ENCODE measurements at places on chromosomes 11 and 22. TPM values are rescaled to one million over a fixed set of nuclear protein-coding genes. Genes with fewer than 3 reads are reported as not detected.

- H3K4me1 ChIP-seq, result peaks cover 14% of the 10 kb centered on the region
- no peak overlapping the region for H3K4me3 ChIP-seq
- H3K27ac ChIP-seq, result no peak overlapping the region
- no peaks in the 10 kb centered on the region for H3K27me3 ChIP-seq
- peaks cover 7% of the 10 kb centered on the region for H3K36me3 ChIP-seq
These were observed 20.9 kb downstream of the ARHGAP1 start for GRCh38 chr11:46679241-46680163.

DNA sequence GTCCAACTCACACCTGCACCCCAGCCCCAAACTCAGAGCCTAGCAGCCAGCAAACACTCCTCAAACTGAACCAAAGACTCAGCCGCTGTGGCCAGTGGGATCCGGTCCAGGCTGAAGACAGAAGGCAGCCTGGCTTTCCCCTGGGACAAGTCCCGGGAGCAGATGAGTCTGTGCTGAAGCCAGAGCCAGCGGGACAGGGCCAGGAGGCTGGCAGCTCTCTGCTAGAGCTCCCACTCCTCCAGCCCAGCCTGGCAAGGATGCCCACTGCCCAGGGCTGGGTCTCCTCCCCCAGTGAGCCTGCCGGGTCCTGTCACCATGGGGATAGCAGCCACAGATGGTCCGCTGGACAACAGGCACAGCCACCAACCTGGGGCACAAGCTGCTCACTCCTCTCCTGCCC lies 42.9 kb upstream of the PRR5 start:
- H3K36me3 ChIP-seq, result no peaks in the 10 kb centered on the region
- H3K27me3 ChIP-seq, result peaks cover 16% of the 10 kb centered on the region
- H3K4me3 ChIP-seq, result no peak overlapping the region

DNA sequence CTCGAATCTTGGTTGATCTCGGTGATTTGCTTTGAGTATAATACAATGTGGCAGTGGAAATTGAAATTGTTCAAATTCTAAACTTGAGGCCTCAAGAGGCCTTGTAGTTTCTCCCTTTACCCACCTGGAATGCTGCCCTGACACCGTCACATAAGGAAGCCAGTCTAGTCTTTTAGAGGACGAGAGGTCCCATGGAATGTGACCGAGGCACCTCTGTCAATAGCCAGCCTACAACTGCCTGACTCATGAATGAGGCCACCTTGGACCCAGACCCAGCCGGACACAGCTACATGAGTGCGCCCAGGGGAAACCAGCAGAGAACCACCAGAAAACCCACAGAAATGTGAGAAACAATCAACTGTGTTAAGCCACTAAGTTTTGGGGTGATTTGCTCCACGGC lies 52.5 kb downstream of the RPL27A start:
- peaks cover 4% of the 10 kb centered on the region for H3K36me3 ChIP-seq
- H3K27me3 ChIP-seq, result no peaks in the 10 kb centered on the region
- no peak overlapping the region for H3K27ac ChIP-seq
- no peak overlapping the region for H3K4me3 ChIP-seq

- H3K4me1 ChIP-seq, result peaks cover 42% of the 10 kb centered on the region
- H3K36me3 ChIP-seq, result peaks cover 5% of the 10 kb centered on the region
- peak overlapping the region; percentile 78 for H3K27ac ChIP-seq
- H3K27me3 ChIP-seq, result no peaks in the 10 kb centered on the region
- no peak overlapping the region for H3K4me3 ChIP-seq
These were observed 58.9 kb downstream of the RPUSD4 start for GRCh38 chr11:126152586-126152985.

- no peak overlapping the region for H3K27ac ChIP-seq
- H3K36me3 ChIP-seq, result no peaks in the 10 kb centered on the region
- H3K4me3 ChIP-seq, result no peak overlapping the region
- peaks cover 6% of the 10 kb centered on the region for H3K4me1 ChIP-seq
These were observed 142.8 kb downstream of the ST3GAL4 start for GRCh38 chr11:126498281-126498680.

GRCh38 chr11:9787260-9787659 lies 123.4 kb downstream of the SWAP70 start:
- H3K4me3 ChIP-seq, result no peak overlapping the region
- H3K27ac ChIP-seq, result peak overlapping the region; percentile 25
- DNase-seq, result no peak
- no peaks in the 10 kb centered on the region for H3K4me1 ChIP-seq
- H3K27me3 ChIP-seq, result no peaks in the 10 kb centered on the region
- peaks cover 34% of the 10 kb centered on the region for H3K36me3 ChIP-seq

DNA sequence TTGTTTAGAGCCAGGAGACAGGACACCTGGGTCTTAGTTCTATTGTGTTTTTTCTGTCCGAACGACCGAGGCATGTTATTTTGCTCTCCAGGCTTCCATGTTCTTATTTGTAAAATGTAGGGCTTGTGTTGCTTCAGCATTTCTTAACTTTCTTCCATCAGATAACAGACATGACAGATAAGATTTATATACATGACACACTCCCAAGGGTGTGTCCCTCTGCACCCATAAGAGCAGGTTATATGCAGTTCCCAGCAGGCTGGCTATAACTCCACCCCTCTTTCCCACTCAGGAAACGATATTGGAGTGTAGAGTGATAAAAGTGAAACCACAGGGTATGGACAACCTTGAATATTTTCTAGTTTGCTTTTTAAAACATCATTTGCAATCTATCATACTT lies 65.8 kb downstream of the APIP start:
- no peak overlapping the region for H3K4me3 ChIP-seq
- no peaks in the 10 kb centered on the region for H3K27me3 ChIP-seq
- no peaks in the 10 kb centered on the region for H3K4me1 ChIP-seq
- peaks cover 43% of the 10 kb centered on the region for H3K36me3 ChIP-seq
- H3K27ac ChIP-seq, result no peak overlapping the region
- no peak for DNase-seq

The C11orf21 gene
- 0.25 TPM for total RNA-seq

GRCh38 chr11:112322173-112322790 lies 61.6 kb upstream of the PLET1 start:
- no peak for DNase-seq
- no peaks in the 10 kb centered on the region for H3K27me3 ChIP-seq
- H3K4me1 ChIP-seq, result peaks cover 49% of the 10 kb centered on the region
- H3K36me3 ChIP-seq, result peaks cover 3% of the 10 kb centered on the region
- no peak overlapping the region for H3K27ac ChIP-seq

DNA sequence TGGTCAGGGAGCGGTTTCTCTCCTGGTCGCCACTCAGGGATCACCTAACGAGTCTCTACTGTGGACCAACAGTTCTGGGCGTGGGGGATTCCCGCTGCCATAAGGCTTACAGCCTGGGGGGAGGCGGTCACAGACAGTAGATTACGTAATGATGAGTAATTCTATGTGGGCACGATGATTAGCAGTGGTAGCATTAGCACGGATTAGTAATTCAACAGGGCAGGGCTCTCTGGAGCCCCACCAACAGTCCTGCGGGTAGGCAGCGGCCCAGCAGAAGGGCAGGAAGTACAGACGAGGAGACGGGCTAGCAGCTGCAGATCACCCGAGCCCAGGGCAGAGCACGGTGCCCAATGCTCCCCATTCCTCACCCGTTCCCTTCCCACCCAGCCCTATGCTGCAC lies 3.6 kb downstream of the SHISAL1 start:
- no peak overlapping the region for H3K4me3 ChIP-seq
- H3K27ac ChIP-seq, result no peak overlapping the region
- no peaks in the 10 kb centered on the region for H3K4me1 ChIP-seq
- H3K36me3 ChIP-seq, result no peaks in the 10 kb centered on the region
- H3K27me3 ChIP-seq, result no peaks in the 10 kb centered on the region

- peaks cover 5% of the 10 kb centered on the region for H3K36me3 ChIP-seq
- no peak overlapping the region for H3K4me3 ChIP-seq
- no peaks in the 10 kb centered on the region for H3K27me3 ChIP-seq
- H3K4me1 ChIP-seq, result no peaks in the 10 kb centered on the region
These were observed 84.9 kb downstream of the DDIAS start for GRCh38 chr11:82986446-82986845.

DNA sequence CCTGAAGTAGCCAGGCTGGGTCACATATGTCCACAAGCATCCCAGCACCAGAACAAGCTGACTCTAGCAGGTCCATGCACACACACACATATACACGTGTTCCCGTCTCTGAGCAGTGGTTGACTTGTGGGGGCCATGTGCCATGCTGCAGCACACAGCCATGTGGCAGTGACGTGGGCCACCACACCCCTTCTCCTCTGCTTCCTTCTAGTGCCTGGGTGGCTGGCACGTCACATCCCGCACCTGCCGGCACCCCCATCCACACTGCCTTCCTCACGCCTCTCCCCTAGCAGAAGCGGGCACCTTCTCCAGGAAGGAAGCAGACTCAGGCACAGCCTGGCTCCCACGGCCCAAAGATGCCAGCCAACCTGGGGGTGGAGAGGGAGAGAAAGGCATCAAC lies 9.5 kb downstream of the SYT7 start:
- H3K36me3 ChIP-seq, result no peaks in the 10 kb centered on the region
- H3K4me3 ChIP-seq, result no peak overlapping the region
- DNase-seq, result no peak
- H3K4me1 ChIP-seq, result peaks cover 1% of the 10 kb centered on the region

DNA sequence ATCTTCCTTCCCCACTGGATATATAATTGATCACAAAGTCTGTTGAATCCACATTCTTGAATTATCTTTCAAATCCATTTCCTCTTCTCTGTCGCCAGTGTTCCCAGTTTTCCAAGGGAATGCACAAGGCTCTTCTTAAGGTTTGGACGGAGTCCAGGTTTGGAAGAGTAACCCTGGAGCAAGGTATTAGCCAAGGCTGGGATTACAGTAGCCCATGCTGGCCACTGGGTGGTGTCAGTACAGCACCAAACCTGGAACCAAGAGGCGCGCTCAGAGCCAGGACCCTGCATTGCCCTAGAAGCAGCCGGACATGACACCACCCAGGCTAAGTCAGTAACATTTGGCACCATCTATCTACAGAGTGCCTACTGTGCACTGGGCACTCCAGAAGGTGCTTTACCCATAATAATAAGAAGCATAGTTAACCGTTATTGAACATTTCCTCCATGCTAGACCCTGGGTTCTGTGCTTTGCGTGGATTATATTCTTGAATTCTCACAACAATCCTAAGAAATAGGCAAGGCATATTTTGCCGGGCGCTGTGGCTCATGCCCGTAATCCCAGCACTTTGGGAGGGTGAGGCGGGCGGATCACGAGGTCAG lies 48.0 kb upstream of the CLPB start:
- no peaks in the 10 kb centered on the region for H3K36me3 ChIP-seq
- peak; percentile 50 for DNase-seq
- no peaks in the 10 kb centered on the region for H3K4me1 ChIP-seq
- no peak overlapping the region for H3K27ac ChIP-seq
- H3K27me3 ChIP-seq, result no peaks in the 10 kb centered on the region
- no peak overlapping the region for H3K4me3 ChIP-seq

DNA sequence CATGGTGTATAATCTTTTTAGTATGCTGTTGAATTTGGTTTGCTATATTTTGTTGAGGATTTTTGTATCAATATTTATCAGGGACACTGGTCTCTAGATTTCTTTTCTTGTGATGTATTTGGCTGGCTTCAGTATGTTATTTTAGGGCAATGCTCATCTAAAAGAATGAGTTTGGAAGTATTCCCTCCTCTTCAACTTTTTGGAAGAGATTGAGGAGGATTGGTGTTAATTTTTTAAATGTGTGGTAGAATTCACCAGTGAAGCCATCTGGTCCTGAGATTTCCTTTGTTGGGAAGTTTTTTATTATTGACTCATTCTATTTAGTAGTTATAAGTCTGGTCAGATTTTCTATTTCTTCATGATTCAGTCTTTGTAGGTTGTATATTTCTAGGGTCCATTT lies 22.1 kb upstream of the SPATA19 start:
- DNase-seq, result no peak
- H3K4me1 ChIP-seq, result no peaks in the 10 kb centered on the region
- no peaks in the 10 kb centered on the region for H3K36me3 ChIP-seq
- no peak overlapping the region for H3K27ac ChIP-seq
- no peak overlapping the region for H3K4me3 ChIP-seq
- peaks cover 13% of the 10 kb centered on the region for H3K27me3 ChIP-seq

DNA sequence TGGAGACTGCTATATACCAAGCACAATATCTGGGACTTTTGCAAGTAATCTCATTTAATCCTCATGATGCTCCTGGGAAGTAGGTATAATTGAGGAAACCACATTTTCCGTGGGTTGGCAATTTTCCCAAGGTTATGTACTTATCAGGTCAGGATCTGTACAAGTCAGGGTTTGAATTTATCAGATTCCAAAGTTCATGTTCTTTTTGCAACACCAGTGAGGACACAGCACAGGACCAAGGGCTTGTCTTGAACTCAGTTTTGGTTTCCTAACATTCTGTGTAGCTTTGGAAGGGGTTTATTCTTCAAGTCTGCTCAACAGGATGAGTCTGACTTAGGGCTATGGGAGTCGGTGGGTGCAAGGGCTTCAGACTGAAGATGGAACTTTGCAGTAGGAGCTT lies 30.4 kb downstream of the INSC start:
- H3K4me3 ChIP-seq, result no peak overlapping the region
- DNase-seq, result no peak
- H3K36me3 ChIP-seq, result no peaks in the 10 kb centered on the region
- peaks cover 28% of the 10 kb centered on the region for H3K27me3 ChIP-seq

- DNase-seq, result no peak
- peaks cover 83% of the 10 kb centered on the region for H3K27me3 ChIP-seq
- peaks cover 5% of the 10 kb centered on the region for H3K4me1 ChIP-seq
- H3K27ac ChIP-seq, result no peak overlapping the region
- no peak overlapping the region for H3K4me3 ChIP-seq
- no peaks in the 10 kb centered on the region for H3K36me3 ChIP-seq
These were observed 11.2 kb downstream of the RTN4RL2 start for GRCh38 chr11:57471496-57471895.

DNA sequence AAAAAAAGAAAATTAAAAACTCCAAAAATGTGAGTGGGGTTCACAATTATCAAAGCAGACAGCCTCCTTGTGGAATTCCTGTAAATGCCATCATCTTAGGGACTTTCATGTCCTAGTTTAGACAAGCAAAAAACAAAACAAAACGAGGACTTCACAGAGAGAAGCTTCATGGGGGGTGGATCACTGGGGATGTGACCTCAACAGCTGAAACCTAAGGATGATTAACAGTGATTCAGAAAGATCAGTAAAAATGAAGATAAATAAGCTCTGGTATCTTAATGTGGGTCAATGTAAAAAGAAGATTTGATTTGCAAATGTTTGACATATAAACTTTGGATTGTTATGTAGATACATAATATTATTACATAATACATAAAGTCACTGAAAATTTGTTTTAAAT lies 8.1 kb upstream of the OR10W1 start:
- no peaks in the 10 kb centered on the region for H3K27me3 ChIP-seq
- H3K36me3 ChIP-seq, result no peaks in the 10 kb centered on the region
